ENCODE measurements at places on chromosomes 11 and 22. TPM values are rescaled to one million over a fixed set of nuclear protein-coding genes. Genes with fewer than 3 reads are reported as not detected.

Gene LYVE1
- total RNA-seq, result not detected

Gene FBLN1
- total RNA-seq, result not detected

Gene MAJIN
- total RNA-seq, result not detected

Gene OR8G5
- total RNA-seq, result not detected

Gene C11orf86
- not detected for total RNA-seq

Gene OR56A5
- total RNA-seq, result not detected

Gene C2CD2L
- total RNA-seq, result 35.7 TPM

Gene ISX
- total RNA-seq, result not detected

Gene RCOR2
- 0.34 TPM for total RNA-seq

Gene MFNG
- total RNA-seq, result 214 TPM

Gene RASD2
- not detected for total RNA-seq

Gene MYOD1
- not detected for total RNA-seq

Gene AGBL2
- total RNA-seq, result 3.2 TPM

Gene SHANK2
- total RNA-seq, result not detected

Gene PLEKHA7
- 10.3 TPM for total RNA-seq

Gene XKR3
- not detected for total RNA-seq

Gene PPME1
- 64.8 TPM for total RNA-seq

Gene SEZ6L
- not detected for total RNA-seq

Gene DEUP1
- total RNA-seq, result not detected

Gene POTEH
- total RNA-seq, result not detected

Gene HBB
- not detected for total RNA-seq

Gene VPREB3
- total RNA-seq, result not detected

Gene MGAT3
- total RNA-seq, result 1.2 TPM

Gene PGA5
- not detected for total RNA-seq

Gene SHANK3
- 0.05 TPM for total RNA-seq
